ENCODE measurements at places on chromosomes 3 and 15.
A peak's percentile ranks its signal among the peaks of the same experiment; 100 is the strongest.

- DNase-seq, result no peak
These were observed 619 bp upstream of the CMTM8 start for GRCh38 chr3:32237670-32238452.

- DNase-seq, result peak; percentile 42
These were observed 4.5 kb upstream of the PARP15 start for GRCh38 chr3:122572940-122573412.

- no peak for DNase-seq
These were observed 117.7 kb downstream of the FOXB1 start for GRCh38 chr15:60121845-60122244.

GRCh38 chr3:39287216-39288164 is 7.7 kb upstream of the CX3CR1 start:
- DNase-seq, result no peak

DNA sequence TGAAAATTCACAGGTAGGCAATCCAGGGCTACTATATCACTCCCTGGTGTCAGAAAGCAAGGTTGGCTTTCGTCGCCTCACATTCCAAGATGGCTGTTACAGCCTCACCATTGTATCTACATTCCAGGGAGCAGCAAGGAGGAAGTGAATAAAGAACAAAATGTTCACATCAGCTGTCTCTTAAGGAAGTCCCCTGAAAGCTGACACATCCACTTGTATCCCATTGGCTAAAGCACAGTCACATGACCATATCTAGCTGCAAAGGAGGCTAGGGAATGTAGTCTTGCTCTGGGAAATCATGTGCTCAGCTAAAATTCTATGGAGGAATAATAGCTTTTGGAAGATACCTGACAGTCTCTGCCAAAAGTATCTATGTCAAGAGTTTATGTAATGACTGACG is 12.8 kb upstream of the GATA2 start:
- DNase-seq, result no peak

- no peak for DNase-seq
These were observed 5.4 kb upstream of the RFX7 start for GRCh38 chr15:56249092-56249491.

- DNase-seq, result no peak
These were observed 633.9 kb upstream of the TGFBR2 start for GRCh38 chr3:29972320-29972993.

DNA sequence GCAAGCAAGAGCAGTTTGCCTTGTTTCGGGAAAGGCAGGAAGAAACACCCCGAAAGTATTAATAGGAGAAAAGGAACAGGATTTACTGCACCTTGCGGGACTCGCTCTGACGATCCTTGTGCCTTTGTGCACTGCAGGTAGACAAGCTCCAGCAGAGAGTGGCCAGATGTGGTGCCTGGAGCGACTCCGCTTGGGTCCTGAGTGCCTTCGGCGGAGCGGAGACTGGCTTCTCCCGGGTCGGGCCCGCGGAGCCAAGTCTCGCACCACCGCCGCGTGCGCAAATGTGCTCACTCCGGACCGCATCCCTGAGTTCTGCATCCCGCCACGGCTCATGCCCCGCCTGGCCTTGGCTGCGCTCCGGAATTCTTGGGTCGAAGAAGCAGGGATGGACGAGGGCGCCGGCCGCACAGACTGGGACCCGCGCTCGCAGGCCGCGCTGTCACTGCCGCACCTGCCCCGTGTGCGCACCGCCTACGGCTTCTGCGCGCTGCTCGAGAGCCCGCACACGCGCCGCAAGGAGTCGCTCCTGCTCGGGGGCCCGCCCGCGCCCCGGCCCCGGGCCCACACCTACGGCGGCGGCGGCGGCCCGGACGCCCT is 769 bp downstream of the C2CD4A start:
- peak; percentile 35 for DNase-seq

DNA sequence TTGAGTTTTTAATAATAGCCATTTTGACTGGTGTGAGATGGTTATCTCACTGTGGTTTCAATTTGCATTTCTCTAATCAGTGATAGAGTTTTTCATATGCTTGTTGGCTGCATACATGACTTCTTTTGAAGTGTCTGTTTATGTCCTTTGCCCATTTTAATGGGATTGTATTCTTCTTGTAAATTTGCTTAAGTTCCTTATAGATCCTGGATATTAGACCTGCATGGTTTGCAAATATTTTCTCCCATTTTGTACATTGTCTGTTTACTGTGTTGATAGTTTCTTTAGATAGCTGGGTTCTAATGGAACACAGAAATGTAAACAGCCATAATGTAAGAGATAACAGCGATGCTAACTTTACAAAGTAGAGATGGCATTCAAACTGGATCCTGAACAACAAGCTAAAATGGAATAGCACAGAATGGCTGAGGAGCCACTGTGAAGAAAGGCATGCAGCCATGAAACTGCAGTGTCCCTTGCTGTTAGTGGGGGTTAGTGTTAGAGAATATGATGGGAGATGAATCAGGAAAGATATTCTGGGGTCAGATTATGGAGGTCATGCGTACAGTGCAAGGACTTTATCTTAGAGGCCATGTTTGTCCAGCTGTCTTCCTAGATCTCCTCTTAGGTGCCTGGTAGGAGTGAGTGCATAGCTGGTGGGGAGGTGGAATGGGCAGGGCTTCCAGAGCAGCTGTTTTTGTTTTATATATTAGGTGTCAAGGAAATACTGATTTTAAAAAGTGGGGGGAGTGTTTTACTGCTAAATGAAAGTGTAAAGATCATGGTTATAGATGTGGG is 48.1 kb downstream of the BBS4 start:
- DNase-seq, result no peak

DNA sequence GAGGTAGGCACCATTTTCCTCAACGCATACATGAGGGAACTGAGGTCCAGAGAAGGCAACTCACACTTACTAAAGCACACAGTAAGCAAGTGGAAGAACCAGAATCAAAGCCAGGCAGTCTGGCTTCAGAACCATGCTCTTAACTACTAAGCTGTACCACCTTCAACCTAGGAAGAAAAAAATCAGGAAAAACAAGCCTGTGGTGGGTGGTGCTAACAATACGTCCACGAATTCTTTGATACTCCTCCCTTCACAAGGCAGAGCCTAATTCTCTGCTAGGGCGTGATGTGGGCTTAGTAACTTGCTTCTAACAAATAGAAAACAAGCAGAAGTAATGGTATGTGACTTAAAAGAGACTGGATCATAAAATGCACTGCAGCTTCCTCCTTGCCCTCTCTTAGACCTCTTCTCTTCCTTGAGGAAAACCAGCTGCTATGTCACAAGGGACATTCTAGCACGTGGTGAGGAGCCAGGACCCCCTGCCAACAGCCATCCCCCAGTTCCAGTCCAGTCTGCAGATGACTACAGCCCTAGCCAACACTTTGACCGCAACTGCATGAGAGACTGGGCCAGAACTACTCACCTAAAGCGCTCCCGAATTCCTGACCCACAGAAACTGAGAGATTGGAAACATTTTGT is 36.9 kb downstream of the HACD2 start:
- DNase-seq, result no peak

DNA sequence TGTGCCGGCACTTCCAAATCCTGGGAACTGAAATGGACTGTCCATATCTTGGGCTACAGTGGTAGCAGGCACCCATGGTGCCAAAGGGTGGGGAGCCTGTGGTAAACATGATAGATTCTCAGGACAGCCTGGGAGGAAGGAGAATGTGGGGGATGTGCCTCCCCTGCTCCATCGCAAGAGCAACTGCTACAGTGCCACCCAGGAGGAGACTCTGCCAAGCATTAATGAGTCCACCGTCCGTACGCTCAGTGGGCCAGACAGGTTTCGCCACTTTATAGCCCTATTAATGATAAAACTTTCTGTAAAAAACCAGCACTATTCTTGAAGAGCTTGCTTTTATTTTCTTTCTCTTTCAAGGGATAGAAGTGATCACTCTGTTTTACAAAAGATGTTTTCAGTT is 75.2 kb downstream of the FMN1 start:
- DNase-seq, result no peak

- DNase-seq, result no peak
These were observed 1153.3 kb downstream of the ROBO1 start for GRCh38 chr3:78614486-78614885.

- DNase-seq, result no peak
These were observed 30.8 kb downstream of the TOP2B start for GRCh38 chr3:25633919-25634318.

- DNase-seq, result peak; percentile 10
These were observed 364.9 kb upstream of the RBMS3 start for GRCh38 chr3:28915741-28916500.

DNA sequence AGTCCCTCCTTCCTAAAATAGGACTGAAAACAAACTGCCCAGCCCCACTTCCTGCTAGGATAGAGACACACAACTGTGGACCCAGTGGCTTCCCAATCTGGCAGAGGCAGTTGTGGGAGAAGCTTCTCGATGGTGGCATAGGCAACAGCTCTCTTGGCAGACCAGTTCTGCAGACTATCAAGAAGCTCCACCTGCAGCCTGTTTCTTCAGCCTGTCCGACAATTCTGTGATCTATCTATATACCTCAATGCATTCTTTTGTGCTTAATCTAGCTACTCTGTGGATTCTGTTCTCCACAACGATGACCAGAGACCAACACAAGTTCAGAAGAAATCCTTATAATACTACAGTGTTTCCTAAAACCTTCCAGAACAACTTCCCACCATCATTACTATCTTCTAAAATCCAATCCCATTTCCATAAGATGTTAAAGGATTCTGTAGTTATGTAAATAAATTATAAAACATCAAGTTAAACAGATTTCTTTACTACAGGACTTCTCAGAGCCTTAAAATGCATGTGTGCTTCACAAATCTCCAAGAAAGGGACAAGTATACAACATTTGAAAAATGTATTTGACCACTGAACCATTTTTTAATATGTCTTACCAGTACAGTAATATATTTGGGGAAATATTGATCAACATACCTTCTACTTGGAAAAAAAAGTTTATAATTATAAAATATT is 57.7 kb downstream of the IGF2BP2 start:
- DNase-seq, result no peak

DNA sequence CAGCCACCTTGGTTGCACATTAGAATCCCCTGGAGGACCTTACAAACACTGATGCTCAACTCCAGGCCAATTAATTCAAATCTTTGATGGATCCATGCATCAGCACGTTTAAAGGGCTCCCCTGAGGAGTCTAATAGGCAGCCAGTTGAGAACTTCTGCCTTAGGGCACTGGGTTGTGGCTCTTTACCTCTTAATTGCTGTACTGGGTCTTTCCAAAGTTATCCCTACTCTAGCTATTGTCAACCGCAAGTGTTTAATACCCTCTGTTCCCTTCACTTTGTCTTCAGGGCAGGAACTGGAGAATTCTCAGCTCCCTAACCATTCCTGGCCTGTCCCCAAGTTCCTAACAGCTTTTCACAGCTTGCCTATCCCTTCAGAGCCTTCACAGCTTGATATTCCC is 15.0 kb upstream of the FAM174B start:
- no peak for DNase-seq

GRCh38 chr3:53161450-53161819 is 426 bp downstream of the PRKCD start:
- DNase-seq, result peak; percentile 42

GRCh38 chr15:67024314-67024997 is 40.9 kb upstream of the SMAD3 start:
- peak; percentile 54 for DNase-seq

- DNase-seq, result no peak
These were observed 8.7 kb downstream of the BTD start for GRCh38 chr3:15610082-15610759.
